ENCODE measurements at places on chromosomes 11 and 22.

DNA sequence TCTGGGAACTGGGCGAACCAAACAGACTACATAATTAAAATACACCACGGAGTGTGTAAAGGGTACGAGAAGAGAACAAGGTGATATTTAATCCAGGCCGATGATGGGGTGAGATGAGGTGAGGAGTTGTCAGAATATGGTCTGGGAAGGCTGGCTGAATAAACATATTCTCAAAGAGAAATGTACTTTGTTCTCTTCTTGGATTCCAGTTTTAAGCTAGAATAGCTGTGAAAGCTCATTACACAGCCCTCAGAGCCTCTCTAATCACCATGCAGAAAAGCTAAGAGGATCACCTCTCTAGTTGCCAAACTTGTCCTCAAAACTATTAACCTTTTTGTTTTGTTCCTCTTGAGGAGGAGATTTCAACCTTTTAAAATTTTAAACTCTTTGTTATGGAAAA is 89.8 kb downstream of the ATG16L2 start:
- DNase-seq, result no peak

DNA sequence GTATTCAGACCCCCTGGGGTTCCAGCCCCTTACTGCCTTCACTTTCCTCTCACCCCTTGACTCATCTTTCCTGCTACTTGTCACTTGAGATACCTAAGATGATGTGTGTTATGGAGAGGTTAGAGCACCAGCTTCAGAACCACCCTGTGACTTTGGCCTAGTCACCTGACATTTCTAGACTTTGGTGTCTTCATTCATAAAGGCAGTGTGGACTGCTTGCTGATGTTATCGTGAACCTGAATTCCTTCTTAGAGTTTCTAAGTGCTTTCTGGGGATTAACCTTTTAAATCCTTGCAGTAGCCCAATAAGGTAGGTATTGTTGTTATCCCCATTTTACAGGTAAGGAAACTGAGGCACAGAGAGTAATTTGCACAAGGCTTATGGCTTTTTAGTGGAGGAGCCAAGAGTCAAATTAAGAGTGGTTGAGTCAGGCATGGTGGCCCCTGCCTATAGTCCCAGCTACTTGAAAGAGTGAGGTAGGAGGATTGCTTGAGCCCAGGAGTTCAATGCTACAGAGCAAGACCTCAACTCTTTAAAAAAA is 5.1 kb upstream of the BBS1 start:
- peak; percentile 21 for DNase-seq

GRCh38 chr11:113574586-113574985 is 99.4 kb upstream of the DRD2 start:
- no peak for DNase-seq

DNA sequence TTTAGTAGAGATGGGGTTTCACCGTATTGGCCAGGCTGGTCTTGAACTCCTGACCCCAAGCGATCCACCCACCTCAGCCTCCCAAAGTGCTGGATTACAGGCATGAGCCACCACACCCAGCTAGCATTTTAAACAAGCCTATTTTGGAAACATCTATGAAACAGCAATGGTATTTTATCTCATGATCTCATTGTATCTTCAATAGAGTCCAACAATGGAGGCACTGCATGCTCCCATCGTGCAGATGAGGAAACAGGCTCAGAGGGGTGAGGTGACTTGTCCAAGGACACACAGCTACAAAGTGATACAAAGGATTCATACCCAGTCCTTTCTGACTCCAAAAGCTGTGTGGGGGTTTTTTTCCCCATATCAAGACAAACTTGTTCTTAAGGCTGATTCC is 39.0 kb upstream of the RTL6 start:
- no peak for DNase-seq

Data from small intestine (tissue), 16 donors.